ENCODE measurements at places on chromosomes 13 and 19. TPM values are rescaled to one million over a fixed set of nuclear protein-coding genes. Genes with fewer than 3 reads are reported as not detected.
A peak's percentile ranks its signal among the peaks of the same experiment; 100 is the strongest.

DNA sequence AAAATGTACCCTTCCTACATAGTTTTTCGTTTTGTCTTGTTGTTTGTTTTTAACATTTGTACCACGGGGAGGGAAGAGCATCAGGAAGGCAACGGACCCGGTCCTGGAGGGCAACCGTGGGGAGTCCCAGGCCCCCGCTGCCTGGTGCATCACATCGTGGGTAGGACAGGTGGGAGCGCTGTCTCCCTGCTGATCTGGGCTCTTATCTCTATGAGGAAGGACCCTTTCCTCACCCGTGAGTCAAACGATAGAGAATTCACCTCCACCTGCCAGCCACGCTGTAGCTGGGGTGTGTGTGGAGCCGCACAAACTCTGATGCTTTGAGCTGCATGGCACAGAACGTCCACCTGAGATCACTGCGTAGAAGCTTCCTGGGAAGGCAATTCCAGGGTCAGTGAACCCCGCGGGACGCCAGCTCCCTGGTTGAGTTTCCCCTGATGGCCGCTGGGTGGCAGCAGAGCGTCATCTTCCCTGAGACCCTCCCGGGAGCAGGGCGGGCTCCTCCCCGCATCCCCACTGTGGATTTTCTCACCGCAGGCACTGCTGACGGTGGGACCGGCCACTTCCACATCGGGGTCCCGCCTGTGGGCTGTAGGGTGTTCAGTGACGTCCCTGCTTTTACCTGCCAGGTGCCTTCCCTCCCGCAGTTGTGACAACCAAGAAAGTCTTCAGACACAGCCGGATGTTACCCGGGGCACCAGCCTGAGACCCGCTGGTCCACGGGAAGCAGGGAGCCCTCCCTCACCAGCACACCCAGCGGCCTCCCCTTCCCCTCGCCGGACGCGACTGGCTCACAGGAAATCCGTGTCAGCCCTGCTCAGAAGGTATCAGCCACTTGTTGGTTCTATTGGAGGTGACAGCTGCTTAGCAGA, 54.7 kb downstream of the ZNF787 start:
- DNase-seq = peak; percentile 62

GRCh38 chr19:20165971-20166592, 932 bp upstream of the ZNF486 start:
- peak; percentile 21 for DNase-seq

- peak; percentile 24 for DNase-seq
Observed at GRCh38 chr13:107124129-107124718, 556.3 kb upstream of the ARGLU1 start.

GRCh38 chr13:90673746-90674145, 673.7 kb upstream of the MIR17HG start:
- DNase-seq = peak; percentile 56

DNA sequence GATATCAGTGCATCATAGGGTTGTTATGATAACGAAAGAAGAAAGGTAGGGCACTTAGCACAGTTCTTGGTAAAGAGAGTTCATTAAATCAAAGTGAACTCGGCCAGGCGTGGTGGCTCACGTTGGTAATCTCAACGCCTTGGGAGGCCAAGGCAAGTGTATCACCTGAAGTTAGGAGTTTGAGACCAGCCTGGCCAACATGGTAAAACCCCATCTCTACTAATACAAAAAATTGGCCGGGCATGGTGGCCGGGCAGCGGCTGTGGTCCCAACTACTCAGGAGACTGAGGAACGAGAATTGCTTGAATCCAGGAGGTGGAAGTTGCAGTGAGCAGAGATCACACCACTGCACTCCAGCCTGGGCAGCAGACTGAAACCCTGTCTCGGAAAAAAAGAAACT, 19.1 kb downstream of the PSPC1 start:
- DNase-seq = no peak

- DNase-seq = peak; percentile 27
Observed at GRCh38 chr13:72255908-72256307, 388.9 kb upstream of the DACH1 start.

GRCh38 chr13:98781045-98781444, 28.6 kb upstream of the SLC15A1 start:
- DNase-seq = no peak

GRCh38 chr13:98947925-98948324, 29.9 kb downstream of the DOCK9 start:
- DNase-seq = no peak

DNA sequence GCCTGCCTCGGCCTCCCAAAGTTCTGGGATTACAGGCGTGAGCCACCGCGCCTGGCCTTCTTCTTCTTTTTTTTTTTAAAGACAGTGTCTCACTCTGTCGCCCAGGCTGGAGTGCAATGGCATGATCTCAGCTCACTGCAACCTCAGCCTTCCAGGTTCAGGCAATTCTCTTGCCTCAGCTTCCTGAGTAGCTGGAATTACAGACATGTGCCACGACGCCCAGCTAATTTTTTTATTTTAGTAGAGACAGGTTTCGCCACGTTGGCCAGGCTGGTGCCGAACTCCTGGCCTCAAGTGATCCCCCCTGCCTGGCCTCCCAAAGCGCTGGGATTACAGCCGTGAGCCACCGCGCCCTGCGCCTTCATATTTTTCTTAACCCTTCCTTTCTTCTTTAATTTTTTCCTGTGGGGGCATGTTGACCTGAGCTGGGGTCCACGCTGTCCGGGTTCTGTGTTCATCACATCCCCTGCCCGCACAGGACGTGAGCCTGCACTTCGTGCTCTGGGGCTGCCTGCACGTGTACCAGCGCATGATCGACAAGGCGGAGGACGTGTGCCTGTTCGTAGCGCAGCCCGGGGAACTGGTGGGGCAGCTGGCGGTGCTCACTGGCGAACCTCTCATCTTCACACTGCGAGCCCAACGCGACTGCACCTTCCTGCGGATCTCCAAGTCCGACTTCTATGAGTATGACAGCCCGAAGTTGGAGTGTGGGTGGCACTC, 14.1 kb downstream of the PNPLA6 start:
- no peak for DNase-seq

GRCh38 chr19:47729799-47730520, 15.4 kb upstream of the NOP53 start:
- DNase-seq = no peak

- no peak for DNase-seq
Observed at GRCh38 chr19:56823417-56823816, 17.1 kb downstream of the PEG3 start.

DNA sequence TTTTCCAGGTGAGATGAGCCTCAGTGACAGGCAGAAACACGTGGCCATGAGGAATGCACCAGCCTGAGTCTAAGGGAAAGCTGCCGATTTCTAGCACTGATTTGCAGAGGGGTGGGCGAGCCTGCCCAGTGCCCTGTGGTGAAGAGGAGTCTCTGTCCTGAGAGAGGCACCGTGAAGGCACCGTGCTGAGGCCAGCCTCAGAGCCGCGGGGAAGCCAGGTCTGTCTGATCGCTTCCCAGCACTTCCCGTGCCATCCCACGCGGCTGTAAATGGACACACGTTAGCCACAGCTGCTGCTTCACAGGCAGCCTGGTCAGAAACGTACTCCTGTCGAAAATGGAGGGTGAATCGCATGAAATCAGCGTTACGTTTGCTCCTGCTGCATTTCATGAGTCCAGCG, 79.8 kb downstream of the ATP11A start:
- DNase-seq = no peak

GRCh38 chr19:46299695-46300094, 2.9 kb downstream of the HIF3A start:
- DNase-seq = no peak

Gene ZNF221
- polyA plus RNA-seq = 6.0 TPM

Gene VSTM1
- not detected for polyA plus RNA-seq

Gene CABP5
- polyA plus RNA-seq = not detected

Gene CERS1
- polyA plus RNA-seq = 7.1 TPM

Gene SELENOW
- polyA plus RNA-seq = 150 TPM

Gene JSRP1
- polyA plus RNA-seq = 0.67 TPM

Gene PRODH2
- 49.5 TPM for polyA plus RNA-seq

Gene MEIS3
- 24.1 TPM for polyA plus RNA-seq

Gene LRRC4B
- 22.7 TPM for polyA plus RNA-seq

Gene KLF1
- 0.20 TPM for polyA plus RNA-seq

Data from renal pelvis (tissue), 12 donors.